Central memory CD8-positive, alpha-beta T cell (primary cell): ENCODE measurements at places on chromosomes 1 and 21.

DNA sequence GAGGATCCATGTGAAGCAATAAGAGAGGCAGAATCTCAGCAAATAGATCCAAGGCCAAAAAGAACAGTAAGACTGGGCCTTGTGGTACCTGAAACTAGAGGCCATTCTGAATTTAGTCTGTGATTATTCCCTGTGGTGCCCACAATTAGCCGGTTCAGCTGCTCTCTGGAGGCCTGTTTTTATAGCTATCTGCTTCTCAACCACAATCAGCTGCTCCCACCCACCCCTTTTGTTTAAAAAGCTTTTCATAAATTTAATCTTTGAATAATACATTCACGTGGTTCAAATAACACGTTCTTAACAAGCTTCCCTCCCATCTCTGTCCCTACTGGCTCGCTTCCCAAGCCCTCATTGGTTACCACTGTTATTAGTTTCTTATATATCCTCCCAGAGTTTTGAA is 18.0 kb downstream of the UBE2T start:
- H3K27me3 ChIP-seq: no peaks in the 10 kb centered on the region
- no peak for DNase-seq
- H3K4me3 ChIP-seq: no peak overlapping the region
- peaks cover 3% of the 10 kb centered on the region for H3K36me3 ChIP-seq
- no peak overlapping the region for H3K27ac ChIP-seq

GRCh38 chr1:162984699-162985098 is 84.5 kb upstream of the RGS4 start:
- no peak for DNase-seq
- H3K4me1 ChIP-seq: no peaks in the 10 kb centered on the region
- no peaks in the 10 kb centered on the region for H3K36me3 ChIP-seq
- H3K4me3 ChIP-seq: no peak overlapping the region
- H3K27ac ChIP-seq: no peak overlapping the region
- H3K27me3 ChIP-seq: peaks cover 55% of the 10 kb centered on the region

DNA sequence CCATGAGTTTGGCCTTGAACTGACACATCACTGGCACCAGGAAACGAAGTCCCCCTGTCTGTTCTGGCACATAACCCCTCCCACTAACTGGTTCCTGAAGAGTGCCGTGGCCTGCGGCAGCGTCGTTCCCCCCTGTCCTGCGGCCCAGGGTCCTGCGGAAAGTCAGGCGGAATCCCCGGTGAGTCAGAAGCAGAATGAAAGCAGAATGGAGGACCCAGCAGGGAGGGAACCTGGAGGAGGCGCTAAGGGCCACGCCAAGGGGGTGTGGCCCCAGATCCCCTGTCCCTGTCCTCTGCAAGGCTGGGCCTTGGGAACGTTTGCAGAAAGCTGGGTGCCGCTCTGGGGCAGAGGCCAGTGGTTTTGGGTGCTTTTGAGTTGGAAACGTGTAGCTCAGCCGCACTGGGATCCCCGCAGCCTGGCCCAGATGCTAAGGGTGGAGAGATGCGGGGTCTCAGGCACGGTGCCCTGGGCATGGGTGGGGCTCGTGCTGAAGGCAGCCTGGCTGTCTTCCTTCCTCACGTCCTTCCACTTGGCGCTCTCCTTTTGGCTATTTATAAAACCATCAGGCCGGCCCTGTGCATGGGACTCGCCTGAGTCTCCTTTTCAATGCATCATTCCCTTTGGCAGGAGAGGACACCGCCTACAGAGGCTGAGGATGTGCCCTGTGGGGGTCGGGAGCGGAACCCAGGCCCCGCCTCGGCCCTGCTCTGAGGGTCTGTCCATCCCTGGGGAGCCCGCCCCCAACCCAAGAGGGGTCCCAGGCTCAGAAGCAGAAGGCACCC is 36.2 kb downstream of the TP73 start:
- no peak overlapping the region for H3K4me3 ChIP-seq
- no peak for DNase-seq
- peaks cover 4% of the 10 kb centered on the region for H3K27me3 ChIP-seq
- H3K36me3 ChIP-seq: peaks cover 2% of the 10 kb centered on the region
- H3K4me1 ChIP-seq: no peaks in the 10 kb centered on the region
- H3K27ac ChIP-seq: no peak overlapping the region

DNA sequence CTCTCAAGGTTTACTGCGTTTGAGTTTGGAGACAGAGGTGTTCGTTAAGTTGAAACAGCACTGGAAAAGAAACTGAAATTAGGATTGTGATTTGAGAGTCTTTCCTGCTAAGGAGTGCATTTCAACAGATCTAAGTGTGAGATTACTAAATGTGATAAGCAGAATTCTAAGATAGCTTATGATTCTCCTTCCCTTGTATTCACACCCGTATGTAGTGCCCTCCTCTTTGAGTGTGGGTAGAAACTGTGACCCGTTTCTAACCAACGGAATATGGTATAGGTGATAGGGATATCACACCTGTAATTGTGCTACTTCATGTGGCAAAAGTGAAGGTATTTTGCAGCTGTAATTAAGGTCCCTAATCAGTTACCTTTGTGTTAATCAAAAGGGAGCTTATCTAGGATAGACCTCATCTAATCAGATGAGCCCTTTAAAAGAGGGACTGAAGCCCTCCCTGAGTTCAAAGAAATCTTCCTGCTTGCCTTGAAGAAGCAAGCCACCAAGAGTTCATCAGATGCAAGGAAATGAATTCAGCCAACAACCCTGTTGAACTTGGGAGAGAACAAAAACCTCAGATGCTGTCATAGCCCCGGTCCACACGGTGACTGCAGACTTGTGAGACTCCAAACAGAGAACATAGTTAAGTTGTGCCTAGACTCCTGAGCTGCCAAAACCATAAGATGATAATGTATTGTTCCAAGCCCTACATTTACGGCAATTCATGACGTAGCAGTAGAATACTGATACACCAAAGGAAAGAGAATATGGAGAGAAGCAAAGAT is 12.6 kb upstream of the IL12RB2 start:
- no peak overlapping the region for H3K4me3 ChIP-seq
- H3K36me3 ChIP-seq: no peaks in the 10 kb centered on the region
- H3K4me1 ChIP-seq: peaks cover 6% of the 10 kb centered on the region

GRCh38 chr1:110282395-110282794 is 56.8 kb upstream of the RBM15 start:
- no peak overlapping the region for H3K4me3 ChIP-seq
- DNase-seq: no peak
- peaks cover 13% of the 10 kb centered on the region for H3K27me3 ChIP-seq
- no peak overlapping the region for H3K27ac ChIP-seq
- no peaks in the 10 kb centered on the region for H3K4me1 ChIP-seq
- peaks cover 1% of the 10 kb centered on the region for H3K36me3 ChIP-seq

GRCh38 chr21:37561941-37562919 is 195.7 kb downstream of the DYRK1A start:
- peaks cover 13% of the 10 kb centered on the region for H3K4me1 ChIP-seq
- H3K27ac ChIP-seq: peak overlapping the region; percentile 98
- H3K4me3 ChIP-seq: peak overlapping the region; percentile 94
- H3K27me3 ChIP-seq: no peaks in the 10 kb centered on the region

GRCh38 chr1:110150330-110151174 is at the start of gene SLC6A17:
Gene SLC6A17 (plus strand): TSS chr1:110150494. CDS start chr1:110166930, 16,436 bp downstream.
- peaks cover 38% of the 10 kb centered on the region for H3K27me3 ChIP-seq
- no peak within 1 kb of the TSS for H3K27ac ChIP-seq
- DNase-seq: no peak
- no peaks in the 10 kb centered on the region for H3K4me1 ChIP-seq
- peaks cover 3% of the 10 kb centered on the region for H3K36me3 ChIP-seq
- no peak within 1 kb of the TSS for H3K4me3 ChIP-seq

DNA sequence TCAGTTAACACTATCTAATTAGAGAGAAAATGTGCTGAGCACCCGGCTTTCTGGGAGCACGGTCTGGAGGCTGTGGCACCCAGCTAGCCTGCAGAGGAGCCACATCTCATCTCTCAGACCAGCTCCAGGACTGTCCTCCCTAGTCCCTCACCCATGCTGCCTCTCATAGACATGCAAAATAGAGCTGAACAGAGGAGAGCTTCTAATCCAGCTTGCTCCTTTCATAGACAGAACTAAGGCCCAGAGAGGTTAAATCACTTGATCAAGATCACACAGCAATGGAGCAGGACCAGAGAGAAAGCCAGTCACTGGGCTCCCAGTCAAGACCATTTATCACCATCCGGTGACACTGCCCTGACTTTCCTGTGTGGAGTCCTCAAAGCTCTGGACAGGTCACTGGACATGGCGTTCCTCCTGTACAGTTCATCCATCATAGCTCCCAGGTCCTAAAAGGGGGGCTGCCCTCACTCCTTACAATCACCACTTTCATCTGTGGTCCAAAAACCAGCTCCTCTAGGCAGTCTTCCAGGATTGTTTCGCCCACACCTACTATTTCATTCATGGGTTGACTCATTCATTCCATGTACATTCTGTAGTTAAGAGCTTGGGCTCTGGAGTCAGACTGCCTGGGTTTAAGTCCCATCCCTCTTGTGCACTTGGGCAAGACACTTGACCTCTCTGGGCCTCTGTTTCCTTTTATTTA is 8.8 kb upstream of the CAMK2N1 start:
- H3K27me3 ChIP-seq: no peaks in the 10 kb centered on the region
- H3K36me3 ChIP-seq: peaks cover 5% of the 10 kb centered on the region
- no peak overlapping the region for H3K4me3 ChIP-seq
- no peaks in the 10 kb centered on the region for H3K4me1 ChIP-seq
- H3K27ac ChIP-seq: no peak overlapping the region

DNA sequence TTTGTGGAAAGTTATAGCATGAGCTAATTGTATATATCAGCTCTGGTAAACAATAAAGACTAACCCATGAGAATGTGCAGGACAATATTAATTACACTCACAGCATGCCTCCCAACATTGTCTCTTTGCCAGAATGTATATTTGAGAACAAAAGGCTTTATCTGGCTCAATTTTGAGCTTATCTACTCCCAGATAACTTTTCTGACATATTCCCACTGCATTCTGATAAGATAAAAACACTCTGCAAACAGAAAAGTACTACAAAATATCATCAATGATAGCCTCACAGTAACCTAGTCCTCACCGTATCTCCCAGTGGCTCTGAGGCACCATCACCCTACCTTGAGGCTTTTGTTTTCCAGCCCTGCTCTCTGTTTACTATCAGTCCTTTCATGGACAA is 188.6 kb downstream of the SLC35F3 start:
- no peak overlapping the region for H3K27ac ChIP-seq
- H3K4me1 ChIP-seq: no peaks in the 10 kb centered on the region
- H3K36me3 ChIP-seq: no peaks in the 10 kb centered on the region
- no peak overlapping the region for H3K4me3 ChIP-seq

DNA sequence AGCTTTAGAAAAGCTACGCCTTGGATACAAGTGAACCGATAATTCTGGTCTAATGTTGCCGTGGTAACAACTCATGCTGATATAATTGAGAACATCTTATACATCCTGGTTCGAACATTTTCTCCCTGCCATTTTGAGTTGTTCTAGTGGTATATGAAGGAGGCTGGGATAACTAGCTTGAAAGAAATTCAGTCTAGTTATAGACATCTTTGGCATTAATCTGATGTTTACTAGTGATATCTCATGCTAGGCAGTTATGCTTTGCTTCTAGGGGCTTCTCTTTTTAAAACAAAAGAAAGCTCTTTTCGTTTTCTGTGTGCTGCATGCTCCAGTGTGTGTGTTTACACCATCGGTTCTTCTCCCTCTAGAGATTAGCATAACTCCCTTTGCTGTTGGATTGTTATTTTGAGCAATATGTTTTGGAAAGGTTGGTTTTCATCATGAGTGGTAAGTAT is 20.5 kb downstream of the PRKACB start:
- no peak for DNase-seq
- peaks cover 74% of the 10 kb centered on the region for H3K4me1 ChIP-seq
- H3K4me3 ChIP-seq: peak overlapping the region; percentile 61

DNA sequence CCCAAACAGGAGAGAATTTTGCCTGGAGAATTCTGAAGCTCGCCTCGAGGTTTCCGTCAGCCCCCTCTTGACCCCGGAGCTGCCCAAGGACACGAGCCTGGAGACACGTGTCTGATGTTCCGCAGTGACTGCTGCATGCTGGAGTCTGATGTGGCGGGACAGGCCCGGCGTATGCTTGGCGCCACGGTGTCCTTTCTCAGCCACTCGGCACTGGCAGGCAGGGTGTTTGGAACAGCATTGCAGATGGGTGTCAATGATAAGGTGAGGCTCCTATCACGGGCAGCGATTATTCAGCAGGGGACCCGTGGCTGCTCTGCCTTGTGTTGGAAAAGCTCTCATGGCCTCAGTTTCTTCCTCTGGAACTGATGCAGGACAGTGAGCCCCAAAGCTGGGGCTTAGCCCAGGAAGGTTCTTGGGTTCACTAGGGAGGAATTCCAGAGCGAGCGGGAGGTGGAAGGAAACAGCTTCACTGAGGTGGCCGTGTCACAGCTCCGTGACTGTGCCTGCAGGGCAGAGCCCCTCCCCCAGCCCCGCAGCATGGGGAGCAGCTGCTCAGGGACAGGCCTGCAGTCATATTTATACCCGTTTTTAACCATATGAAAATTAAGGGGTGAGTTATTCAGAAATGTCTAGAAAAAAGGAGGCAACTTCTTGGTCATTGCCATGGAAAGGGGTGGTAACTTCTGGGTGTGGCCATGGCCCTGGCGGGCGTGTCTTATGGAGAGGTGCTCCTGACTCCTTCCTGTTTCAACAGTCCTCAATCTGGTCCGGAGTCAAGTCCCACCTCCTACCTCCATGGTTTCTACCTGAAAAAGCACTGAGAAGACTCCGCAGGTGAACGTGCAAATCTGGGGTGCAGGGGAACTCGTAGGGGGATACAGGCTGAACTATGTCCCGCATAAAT is 123.4 kb downstream of the SIK1 start:
- H3K4me1 ChIP-seq: no peaks in the 10 kb centered on the region
- no peak overlapping the region for H3K4me3 ChIP-seq
- DNase-seq: no peak
- peaks cover 45% of the 10 kb centered on the region for H3K27me3 ChIP-seq
- no peak overlapping the region for H3K27ac ChIP-seq

GRCh38 chr1:28328228-28328648 is 602 bp upstream of the MED18 start:
- peaks cover 35% of the 10 kb centered on the region for H3K36me3 ChIP-seq
- H3K4me1 ChIP-seq: peaks cover 36% of the 10 kb centered on the region
- no peak for DNase-seq

GRCh38 chr1:116785006-116785405 is 30.8 kb downstream of the CD2 start:
- no peak overlapping the region for H3K4me3 ChIP-seq
- DNase-seq: no peak
- peaks cover 7% of the 10 kb centered on the region for H3K36me3 ChIP-seq
- H3K27me3 ChIP-seq: no peaks in the 10 kb centered on the region
- no peak overlapping the region for H3K27ac ChIP-seq

GRCh38 chr21:44774972-44775371 is 26.6 kb downstream of the UBE2G2 start:
- no peak overlapping the region for H3K4me3 ChIP-seq
- no peaks in the 10 kb centered on the region for H3K4me1 ChIP-seq
- H3K27ac ChIP-seq: peak overlapping the region; percentile 36
- DNase-seq: no peak
- H3K36me3 ChIP-seq: peaks cover 34% of the 10 kb centered on the region

GRCh38 chr21:28884481-28884880 is 108.2 kb downstream of the LTN1 start:
- no peaks in the 10 kb centered on the region for H3K27me3 ChIP-seq
- H3K27ac ChIP-seq: peak overlapping the region; percentile 97
- no peak for DNase-seq
- H3K36me3 ChIP-seq: peaks cover 19% of the 10 kb centered on the region
- peak overlapping the region; percentile 86 for H3K4me3 ChIP-seq

- no peaks in the 10 kb centered on the region for H3K27me3 ChIP-seq
- H3K36me3 ChIP-seq: no peaks in the 10 kb centered on the region
- H3K4me1 ChIP-seq: peaks cover 13% of the 10 kb centered on the region
- no peak for DNase-seq
Measured at GRCh38 chr1:65264197-65264929, 45.0 kb upstream of the DNAJC6 start.
